ENCODE measurements at places on chromosomes 16 and 17.

GRCh38 chr17:45967378-45967777 is 31.7 kb upstream of the STH start:
- no peak for DNase-seq

DNA sequence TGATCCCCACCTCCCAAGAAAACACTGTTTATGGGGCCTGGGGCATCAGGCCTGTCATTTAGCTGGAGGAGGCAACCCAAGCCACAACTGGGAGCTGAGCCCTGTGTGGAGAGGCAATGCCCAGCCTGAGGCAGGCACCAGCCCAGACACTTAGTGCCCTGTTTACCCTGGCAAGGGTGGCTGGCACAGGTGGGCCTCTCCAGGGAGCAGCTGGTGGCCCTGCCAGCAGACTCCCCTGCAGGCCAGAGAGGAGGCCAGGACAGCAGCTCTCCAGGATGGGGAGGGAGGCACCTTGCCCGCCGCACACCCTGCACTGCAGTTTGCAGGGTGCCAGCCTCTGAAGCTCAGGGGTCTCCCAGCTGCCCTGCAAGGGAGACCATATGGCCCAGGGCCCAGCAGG is 9.1 kb upstream of the TMEM92 start:
- DNase-seq = no peak

DNA sequence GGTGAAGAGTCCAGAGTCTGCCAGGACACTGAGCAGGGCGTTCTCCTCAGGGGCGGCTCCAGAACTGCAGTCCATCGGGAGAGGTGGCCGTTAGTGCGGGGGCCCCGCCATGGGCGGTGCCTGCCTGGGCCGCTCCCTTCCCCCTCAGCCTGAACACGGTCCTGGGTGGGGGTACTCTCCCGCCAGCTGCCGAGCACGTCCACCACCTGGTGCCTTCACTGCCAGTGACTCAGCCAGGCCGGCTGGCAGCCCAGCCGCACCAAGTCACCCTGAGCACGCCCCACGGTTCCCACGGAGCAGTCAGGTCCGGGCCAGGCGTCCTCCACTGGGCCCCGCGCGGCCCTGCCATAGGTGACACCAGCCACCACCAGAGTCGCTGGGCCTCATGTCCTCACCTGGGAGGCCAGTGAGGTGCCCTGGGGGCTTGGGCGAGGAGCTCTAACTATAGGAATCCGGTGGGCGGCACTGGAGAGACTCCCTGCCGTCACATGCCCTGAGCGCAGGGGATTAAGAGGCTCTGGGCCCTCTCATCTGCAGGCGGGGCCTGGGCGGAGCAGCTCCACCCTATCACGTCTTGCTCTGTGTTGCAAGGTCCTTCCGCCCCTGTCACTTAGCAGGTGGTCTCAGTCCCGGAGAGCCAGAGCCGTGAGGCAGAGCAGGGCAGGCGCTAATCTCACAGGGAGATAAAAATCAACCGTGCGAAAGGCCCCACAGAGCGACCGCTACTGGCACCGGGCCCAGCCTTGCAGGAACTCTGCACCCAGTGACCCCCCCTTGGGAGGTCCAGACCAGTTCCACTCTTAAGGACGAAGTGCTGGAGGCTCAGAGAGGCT is 14.3 kb downstream of the PIEZO1 start:
- DNase-seq = peak; percentile 65

GRCh38 chr16:3623642-3624041 is 12.2 kb upstream of the SLX4 start:
- DNase-seq = no peak

DNA sequence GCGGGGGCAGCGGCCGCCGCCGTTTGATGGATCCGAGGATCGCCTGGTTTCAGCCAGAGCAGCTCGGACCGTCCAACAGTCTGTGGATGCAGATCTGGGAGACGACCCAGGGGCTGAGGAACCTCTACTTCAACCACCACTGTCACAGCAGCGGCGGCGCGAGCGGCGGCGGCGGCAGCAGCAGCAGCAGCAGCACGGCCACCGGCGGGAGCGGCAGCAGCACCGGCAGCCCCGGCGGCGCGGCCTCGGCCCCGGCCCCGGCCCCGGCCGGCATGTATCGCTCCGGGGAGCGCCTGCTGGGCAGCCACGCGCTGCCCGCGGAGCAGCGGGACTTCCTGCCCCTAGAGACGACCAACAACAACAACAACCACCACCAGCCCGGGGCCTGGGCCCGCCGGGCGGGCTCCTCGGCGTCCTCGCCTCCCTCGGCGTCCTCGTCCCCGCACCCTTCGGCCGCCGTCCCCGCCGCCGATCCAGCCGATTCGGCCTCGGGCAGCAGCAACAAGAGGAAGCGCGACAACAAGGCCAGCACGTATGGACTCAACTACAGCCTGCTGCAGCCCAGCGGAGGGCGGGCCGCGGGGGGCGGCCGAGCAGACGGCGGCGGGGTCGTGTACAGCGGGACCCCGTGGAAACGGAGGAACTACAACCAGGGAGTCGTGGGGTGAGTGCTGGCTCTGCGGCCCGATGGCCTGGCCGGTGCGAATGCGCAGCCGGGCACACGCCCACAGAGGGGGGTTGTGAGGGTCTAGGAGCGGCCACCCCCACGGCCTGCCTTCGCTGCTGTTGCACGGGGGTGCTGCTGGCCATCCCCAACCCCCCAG is 702 bp downstream of the TENT4B start:
- DNase-seq = peak; percentile 32

DNA sequence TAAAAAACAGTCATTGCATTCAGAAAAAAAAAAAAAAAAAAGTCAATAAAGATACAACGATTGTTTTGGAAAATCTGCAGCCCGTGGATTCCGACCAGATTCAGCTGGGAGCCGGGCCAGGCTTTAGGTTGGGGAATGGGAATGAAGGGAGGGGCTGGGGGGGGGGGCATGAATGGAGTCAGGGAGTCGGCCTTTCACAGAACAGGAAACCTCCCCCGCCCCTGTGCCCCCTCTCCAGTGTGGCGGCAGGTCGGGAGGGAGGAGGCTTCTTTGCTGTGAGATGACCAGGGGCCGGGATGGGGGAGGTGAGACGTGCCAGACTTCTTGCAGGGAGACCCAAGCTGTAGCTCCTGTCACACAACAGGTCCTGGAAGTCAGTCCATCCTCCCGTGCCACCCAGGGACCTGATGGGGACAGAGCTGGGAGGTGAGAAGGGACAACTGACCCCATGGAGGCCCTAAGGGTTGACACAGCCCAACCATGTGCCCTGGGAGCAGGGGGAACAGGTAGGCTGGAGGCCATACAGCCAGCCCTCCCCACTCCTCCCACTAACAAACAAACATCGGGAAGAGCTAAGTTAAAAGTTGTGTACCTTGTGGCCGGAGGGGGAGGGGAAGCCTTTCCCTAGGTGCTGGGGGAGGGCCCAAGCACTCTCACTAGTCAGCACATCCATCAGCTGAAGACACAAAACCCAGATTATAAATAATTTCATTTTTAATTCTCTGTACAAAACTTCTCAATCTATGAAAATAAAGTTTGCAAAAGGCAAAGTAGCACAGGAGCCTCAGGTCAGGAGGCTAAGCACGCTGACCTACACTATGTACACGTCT is 25.2 kb downstream of the SREBF1 start:
- DNase-seq = peak; percentile 58

DNA sequence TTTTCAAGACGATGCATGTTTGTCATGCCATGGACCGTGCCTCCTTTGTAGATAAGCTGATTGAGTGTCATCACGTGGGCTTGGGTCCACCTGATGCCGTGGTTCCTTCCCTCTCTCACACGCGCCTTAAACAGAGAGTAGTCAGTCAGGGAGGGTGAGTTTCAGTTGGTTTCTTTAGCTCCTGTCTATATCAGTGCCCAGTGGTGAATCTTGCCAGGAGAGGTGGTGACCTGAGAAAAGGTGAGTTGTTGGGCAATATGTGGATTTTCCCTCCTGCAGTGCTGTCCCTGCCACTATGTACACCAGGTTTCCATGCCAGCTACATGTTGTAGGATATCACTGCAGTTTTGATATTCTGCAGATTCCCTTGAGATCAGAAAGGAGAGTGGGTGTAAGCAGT is 129.7 kb downstream of the LAT start:
- no peak for DNase-seq

GRCh38 chr16:1938316-1938715 is 4.7 kb downstream of the MSRB1 start:
- no peak for DNase-seq

DNA sequence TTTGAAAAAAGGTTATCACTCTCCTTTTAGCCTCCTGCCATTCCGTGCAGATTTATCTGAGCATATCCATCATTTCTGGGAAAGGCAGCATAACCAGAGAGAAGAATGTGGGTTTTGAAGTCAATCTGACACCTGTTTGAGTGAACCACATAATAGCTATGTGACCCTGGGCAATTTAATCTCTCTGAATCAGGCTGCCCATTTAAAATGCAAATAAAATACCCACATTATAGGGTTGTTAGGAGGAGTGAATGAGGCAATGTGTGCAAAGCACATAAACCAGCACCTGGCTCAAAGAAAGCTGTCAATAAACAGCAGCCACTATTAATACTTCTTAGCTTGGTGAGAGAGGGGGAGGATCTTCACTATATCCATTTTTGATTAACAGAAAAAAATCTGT is 88.0 kb downstream of the CACNG1 start:
- no peak for DNase-seq

GRCh38 chr16:27600381-27600780 is 50.4 kb downstream of the KATNIP start:
- peak; percentile 26 for DNase-seq

GRCh38 chr17:79907217-79907715 is 68.0 kb upstream of the CBX4 start:
- peak; percentile 8 for DNase-seq

GRCh38 chr17:31198026-31198425 is 99.0 kb downstream of the OMG start:
- no peak for DNase-seq

- no peak for DNase-seq
These were observed 1735.9 kb downstream of the TP53TG3F start for GRCh38 chr16:35195173-35195863.

- no peak for DNase-seq
These were observed 15.7 kb upstream of the SLC35B1 start for GRCh38 chr17:49723423-49723822.

- no peak for DNase-seq
These were observed 25.8 kb upstream of the ABCC3 start for GRCh38 chr17:50608700-50609379.

DNA sequence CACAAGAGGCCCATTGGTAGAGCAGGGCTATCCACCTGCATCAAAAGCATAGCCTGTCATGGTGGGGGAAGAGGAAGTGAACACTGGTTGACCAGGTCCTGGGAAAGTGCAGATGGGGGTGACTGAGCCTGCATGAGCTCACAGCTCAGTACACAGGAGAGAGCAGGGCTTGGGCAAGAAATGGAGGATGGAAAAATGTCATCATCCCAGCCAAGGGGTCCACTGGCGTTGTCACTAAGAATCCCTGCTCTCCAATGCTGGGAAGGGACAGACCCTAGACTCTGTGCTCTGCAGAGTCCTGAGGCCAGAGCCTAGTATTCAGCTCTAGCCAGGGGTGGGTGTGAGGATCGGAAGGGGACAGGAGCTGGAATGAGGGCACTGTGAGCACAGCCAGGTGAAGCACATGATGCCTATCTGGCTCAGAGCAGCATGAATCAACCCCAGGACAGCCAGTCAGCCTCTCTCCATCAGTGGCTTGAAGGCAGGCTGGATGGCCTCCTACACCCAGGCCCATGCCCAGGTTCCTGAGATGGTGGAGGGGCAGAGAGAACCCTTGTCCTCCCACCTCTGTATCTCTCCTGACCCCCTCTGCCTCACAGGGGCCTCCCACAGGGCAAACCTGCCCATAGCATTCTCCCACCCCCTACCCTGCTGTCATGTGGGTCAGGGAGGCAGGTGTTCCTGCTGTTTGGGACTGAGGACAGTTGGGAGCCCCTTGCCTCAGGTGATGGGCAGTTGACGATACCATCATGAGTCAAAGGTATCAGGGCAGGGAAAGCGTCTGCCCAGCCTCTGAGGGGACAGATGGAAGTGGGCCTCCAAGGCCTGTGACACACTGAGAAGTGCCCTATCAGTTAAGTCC is 13.8 kb upstream of the CTCF start:
- DNase-seq = no peak

DNA sequence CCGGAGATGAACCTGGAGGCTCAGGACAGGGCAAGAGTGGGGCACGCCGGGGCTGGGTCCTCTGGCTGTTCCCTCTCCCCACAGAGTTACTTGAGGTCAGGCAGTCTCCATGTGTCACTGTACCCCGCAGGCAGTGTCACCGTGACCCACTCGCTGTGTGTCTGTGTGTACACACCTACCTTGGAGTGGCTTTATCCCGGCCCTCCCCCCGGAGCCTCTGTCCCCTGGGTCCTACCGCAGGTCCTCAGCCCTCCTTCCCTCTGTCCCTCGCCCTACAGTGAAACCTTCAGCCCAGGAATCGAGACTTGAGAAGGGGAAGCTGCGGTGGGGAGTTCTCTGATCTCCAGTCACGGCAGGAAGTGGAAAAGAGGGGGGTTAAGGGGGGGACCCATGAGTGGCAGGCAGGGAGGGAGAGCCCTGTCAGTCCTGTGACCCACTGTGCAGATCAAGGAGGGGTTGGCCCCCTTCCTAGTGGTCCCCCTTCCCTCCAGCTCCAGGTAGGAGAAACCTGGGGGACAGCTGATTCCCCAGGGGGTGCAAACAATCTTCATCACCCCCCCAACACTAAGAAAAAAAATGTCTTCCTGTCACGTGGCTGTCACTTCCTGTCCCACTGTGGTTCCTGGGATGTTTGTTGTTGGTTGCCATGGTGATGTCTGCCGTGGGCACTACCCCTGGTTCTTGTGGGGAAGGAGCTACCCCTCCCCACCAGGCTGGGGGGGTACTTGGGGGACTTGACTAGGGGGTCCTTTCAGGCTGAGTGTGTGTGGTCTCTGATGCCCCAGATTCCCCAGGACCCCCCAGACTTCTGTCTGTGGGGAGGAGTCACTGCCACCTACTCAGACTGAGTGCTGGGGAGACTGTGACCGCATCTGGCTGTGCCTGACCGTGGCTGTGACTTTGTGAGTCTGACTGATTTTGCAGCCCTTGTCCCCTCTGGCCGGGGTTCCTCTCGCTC is 13.7 kb downstream of the RARA start:
- DNase-seq = no peak

GRCh38 chr17:744937-745336 is 7.1 kb downstream of the GEMIN4 start:
- no peak for DNase-seq

DNA sequence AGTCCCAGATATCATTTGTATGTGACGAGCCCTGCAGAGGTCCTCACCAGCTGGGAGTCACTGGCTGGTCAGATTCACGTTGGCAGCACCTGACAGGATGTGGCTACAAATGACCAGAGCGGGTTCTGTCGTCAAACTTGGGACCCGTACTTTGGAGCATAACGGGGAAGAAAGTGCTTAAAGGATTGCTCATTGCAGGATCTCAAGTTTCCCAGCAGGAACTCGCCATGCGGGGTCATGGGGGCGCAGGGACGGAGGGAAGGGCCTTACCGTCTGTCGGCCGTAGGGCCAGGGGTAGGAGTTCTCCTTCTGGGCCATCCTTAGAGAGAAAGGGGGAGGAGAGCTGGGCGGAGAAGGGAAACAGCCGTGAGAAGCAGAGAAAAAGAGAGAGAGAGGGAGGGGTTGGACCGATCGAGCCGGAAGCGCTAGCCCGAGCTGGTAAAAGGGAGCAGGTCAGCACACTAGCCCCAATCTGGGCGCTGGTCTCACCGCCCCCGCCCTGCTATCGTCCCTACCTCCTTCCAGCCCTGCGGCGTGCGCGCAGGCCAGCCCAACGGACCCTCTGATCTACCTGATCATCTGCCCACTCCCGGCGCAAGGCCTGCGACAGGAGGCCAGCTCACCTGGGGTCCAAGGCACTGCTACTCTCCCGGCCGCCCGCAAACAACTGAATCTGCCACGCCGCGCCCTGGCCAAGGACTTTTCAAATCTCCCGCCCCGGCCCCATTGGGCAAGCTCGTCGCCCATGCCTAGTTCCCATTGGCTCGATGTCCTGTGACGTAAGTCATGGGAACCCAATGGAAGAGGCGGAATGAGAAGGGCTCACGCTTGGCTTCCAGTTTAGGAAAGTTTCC is at the start of gene AURKB:
Gene AURKB (minus strand): TSS at position 669 of the 854 bp plus-strand sequence. CDS start 351 bp downstream, at position 318.
- peak; percentile 95 for DNase-seq

All from WTC11 (cell line).